KBM-7 (cell line): ENCODE measurements at places on chromosomes 2 and 18.

DNA sequence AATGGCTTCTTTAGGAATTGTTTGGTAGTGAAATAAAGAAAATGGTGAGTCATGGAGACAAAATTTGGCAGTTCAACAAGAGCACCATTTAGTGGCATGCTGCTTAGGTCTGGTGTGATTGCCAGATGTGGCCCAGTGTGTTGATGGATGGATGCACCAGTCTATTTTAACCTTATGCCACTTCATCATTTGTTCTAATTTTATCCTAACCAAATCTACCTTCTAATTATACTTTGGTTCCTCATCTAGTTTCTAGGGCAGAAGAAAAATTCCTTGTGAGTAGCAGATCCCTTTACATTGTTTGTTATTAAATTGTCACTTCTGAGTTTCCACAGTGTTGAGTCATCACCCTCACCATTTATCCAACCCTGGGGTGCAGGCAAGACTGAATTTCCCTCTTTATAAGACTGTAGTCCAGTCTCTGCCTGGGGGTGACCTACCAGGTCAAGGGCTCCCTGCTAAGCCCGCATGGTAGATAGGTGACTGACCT lies 32.5 kb downstream of the NABP1 start:
- DNase-seq = no peak

DNA sequence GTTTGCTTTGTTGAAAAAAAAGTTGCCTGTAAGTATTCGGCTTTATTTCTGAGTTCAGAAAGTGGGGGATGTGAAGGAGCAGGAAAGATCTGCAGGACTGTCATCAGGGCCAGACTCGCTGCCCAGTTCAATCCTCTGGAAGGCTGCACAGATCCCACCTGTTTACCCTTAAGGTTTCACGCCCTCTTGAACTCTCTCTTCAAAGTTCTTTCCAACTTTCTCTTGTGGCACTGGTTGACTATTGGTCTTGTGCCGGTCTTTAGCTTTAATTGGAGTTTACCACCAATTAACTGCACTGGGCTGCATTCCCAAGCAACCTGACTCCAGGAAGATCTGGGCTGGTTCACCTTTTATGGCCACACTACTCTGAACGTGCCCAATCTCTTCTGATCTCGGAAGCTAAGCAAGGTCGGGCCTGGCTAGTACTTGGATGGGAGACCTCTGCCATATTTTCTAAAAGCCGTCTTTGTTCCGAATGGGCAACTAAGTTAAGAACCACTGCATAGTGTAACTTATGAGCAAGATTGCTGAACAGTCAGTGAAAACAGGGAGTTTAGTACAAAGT lies 495.0 kb downstream of the DPP10 start:
- DNase-seq = no peak

DNA sequence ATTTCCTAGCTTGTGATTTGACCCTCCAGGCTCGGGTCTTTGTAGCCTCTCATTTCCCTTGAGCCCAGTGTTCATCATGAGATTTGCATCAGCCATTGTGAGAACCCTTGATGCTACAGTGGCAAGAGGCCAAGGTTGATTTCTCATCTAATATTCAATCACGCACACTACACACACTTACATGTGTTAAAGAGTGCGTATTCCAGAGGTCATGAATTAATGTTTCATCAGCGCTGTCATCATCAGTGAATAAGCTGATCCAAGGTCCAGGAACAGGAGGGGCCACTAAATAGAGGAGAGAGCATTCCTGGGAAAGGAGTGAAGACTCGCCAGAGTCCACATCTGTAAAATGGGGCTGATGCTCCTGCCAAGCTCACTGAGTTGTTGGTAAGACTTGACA lies 276.1 kb upstream of the SIX2 start:
- no peak for DNase-seq

- DNase-seq = no peak
These were observed 1.7 kb downstream of the CFAP221 start for GRCh38 chr2:119545754-119546446.

DNA sequence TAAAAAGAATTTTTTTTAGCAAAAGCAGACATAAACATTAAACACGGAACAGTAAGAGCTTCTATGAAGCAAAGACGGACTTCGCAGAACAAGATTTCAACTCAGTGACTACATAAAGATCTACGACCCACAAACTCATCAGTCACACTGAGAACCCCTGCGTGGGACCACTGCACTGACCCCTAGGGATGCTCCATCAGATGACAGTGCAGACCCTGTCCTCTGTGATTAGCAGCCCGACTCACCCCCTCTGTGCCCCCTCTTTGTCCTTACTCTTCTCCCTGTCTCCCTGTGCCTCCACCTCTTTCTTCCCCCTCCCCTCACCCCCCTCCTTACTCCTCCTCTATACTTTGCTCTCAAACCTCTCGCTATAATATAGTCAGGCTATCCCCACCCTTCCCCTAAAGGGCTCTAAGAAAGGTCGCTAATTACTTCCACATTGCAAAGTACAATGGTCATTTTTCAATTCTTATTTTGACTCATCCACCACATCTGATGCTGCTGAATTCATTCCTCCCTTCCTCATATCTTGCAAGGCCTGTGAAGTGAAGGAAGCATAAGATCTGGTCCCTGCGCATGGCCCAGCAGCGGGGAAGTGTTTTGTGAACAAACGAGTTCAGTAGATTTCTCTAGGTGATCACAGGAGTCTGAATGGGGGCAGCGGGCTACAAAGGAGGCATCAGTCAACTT lies 89.3 kb downstream of the CABYR start:
- no peak for DNase-seq

DNA sequence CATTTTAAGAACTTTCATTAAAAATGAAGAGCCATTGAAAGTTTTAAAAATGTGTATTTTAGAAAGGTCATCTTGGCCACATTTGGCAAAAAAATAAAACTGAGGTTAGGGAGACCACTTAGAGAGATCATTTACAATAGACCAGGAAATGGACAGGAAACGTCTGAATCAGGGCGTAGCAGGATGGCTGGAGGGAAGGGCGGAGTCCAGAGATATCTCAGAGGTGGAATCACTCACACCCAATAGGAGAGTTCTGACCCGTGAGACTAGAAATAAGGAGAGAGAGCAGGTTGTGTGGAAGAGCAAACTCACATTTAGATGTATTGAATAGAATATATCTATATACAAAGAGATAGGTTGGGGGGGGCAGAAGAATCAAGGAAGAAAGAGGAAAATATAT lies 373.4 kb downstream of the METTL4 start:
- no peak for DNase-seq

- no peak for DNase-seq
These were observed 306.0 kb downstream of the CLIP4 start for GRCh38 chr2:29420999-29421782.

DNA sequence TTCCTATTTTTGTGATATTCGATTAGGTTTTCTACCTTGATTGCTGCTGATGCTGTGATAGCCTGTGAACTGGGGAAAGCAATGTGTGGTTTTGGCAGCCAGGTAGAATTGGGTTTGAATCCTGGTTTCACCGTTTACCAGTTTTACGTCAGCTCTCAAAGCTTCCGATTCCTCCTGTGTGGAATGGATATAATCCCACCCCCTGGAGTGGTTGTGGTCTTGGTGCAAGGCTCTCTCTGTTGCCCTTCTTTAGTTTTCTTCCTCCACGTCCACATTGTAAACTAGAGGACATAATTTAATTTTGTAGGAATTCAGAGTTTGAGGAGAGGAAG lies 45.0 kb downstream of the PHLPP1 start:
- DNase-seq = no peak

DNA sequence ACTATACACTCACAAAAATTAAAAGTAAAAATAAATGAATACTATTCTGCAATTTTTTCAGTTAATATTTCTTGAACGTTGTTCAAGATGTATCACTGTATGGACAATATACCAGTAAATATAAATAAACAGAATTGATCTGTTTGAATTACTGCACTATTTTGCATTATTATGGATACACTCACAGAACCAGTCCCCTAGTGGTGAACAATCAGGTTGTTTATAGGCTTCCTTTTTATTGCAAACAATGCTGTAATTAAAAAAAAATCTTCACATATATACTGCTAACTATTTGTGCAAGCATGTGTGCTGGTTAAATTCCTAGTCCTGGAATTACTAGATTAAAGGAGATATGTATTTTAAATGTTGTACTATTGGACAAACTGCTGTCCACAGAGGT lies 306.0 kb downstream of the FBXO15 start:
- no peak for DNase-seq

GRCh38 chr2:187865025-187865424 lies 310.8 kb upstream of the TFPI start:
- no peak for DNase-seq

GRCh38 chr18:58362027-58362575 lies 266.8 kb downstream of the ALPK2 start:
- no peak for DNase-seq

DNA sequence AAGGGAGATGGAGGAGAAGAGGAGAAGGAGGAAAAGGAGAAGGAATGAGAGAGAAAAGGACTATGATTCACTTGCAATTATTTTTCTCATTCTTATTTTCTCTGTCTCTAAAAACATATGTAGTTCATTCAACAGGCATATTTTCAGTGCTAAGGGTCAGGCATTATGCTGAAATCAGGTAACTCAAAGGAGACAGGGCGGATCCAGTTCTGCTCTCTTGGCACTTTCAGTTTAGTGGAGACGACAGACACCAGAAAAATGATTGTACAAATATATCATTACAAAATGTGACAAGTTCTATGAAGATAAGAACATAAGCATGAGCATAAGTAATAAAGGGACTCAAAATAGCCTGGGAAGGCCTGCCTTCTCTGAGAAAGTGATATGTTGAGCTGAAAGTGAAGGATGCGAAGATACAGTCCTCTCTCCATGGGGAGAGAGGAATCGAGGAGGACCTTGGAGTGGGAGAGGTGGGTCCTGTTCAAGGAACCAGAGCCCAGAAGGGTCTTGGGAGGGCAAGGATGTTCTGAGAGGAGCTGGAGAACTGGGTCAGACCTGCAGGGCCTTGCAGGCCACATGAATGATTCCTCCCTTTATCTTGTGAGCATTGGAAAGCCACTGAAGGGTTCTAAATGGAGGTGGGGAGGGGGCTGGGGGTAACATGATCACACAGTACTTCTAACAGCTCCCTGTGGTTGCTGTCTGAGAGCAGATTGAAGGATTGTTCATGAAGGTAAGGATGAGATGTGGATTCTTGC lies 58.6 kb upstream of the TMEM17 start:
- no peak for DNase-seq

- no peak for DNase-seq
These were observed 90.6 kb upstream of the VWC2L start for GRCh38 chr2:214320211-214320610.

DNA sequence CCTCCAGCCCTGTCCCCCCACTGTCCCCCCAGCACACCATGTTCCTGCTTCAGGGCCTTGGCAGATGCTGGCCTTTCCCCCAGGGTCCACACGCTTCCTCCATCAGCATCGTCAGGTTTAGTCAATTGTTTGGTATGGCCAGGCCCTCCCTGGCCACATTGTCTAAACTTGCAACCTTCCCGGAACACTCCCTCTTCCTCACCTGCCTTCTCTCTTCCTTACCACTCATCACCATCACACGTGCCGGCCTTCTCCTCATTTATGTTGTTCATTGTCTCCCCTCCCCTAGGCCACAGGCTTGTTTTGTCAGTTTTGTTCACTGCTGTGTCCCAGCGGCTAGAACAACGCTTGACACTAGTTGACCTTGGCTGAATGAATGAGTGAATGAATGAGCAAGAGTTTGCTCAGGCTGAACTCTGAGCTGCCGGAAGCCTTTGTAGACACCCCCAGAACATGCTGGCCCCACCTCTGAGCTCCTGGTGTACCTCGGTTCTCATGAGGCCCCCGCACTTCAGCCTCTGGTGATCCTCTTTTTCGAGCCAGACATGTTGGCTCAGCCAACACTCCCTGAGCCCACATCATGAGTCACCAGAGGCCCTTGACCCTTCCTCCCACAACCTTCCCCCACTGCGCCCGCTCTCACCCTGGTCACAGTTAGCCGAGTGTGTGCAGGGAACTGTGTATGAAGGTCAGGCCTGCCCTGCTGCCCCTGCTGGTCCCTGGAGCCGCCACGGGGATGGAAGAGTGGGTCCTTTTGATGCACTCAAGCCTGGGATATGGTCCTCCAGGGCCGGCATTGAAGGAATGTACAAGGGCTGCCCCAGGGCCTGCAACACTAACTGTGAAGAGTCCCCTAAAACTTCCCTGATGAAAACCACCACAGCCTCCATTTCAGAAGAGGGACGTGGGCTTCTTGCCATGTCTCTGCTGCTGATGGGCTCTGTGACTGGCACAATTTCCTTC lies 57.5 kb downstream of the HS1BP3 start:
- no peak for DNase-seq

GRCh38 chr2:109382951-109383350 lies 230.8 kb downstream of the SEPTIN10 start:
- no peak for DNase-seq

GRCh38 chr2:199770716-199771115 lies 80.3 kb downstream of the FTCDNL1 start:
- DNase-seq = no peak

DNA sequence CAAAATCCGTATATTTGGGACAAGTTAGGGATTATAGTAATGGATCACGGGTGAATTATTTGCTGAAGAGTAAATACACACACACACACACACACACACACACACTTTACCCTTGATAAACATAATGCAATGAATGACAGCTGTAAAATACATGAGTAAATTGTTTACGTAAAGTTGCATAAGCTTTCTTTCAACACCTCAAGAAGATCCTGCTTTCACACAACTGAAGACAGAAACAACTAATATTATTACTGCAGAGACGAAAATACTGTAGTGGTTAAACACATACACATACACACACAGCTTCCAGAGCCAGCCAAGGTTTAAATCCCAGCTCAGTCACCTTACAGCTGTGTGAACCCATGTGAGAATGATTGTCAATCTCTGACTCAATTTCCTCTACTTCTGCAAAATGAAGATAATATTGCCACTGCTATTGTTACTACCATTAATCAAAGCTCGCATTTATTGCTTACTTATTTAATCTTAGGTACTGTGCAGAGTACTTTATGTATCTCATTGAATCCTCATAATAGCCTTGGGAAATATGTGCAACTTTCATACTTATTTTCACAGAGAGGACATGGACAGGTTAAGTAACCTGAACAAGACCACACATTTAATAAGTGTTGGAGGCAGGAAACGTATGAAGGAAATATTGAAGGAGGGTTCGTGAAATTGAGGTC lies 50.6 kb upstream of the DOK6 start:
- no peak for DNase-seq

DNA sequence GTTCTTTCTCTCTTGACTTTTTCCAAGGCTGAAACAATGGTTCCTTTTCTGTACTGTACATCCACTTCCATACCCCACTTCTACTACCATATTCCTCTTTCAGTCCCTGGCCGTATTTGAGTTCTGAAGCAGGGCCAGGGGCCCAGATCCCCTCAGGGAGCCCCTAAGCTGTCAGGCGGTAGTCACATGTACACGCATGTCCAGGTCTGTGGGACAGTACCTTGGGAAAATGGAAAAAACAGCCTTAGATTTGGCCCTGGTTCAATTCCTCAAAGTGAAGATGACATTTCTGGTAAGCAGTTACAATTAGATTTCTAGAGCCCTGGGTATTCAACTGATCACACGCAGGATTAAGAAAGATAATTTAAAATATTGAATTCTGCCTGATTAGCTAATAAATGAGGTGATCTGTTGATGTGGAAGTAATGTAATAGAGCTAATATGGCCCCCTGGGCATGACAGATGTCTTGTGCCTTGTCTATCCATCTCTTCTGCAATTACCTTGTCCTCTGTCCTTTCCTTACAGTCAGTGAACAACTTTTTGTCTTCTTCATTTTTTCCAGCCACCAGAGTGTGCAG lies 44.4 kb downstream of the MRPL33 start:
- no peak for DNase-seq
